CD4-positive, alpha-beta T cell treated with Interleukin-6 at 100 ng/mL for 8 hours (primary cell): ENCODE measurements at places on chromosomes 2 and 18.

DNA sequence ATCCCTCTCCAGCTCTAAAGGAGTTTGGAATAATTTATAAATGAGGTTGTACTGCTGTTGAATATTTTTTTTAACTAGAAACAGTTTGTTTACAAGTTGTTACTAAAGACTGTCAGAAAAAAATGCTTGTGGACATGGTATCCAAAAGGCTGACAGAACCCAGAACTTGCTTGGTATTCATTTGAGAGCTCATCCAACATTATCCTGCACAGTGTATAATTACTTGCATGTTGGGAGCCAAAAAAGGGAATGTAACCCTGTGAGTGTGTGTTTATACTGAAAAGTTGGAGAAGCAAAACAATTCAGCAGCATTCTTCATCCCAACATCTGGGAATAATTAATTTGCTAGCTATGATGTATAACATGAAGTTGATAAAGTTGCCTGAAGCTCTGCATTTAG, 42.1 kb upstream of the EHBP1 start:
- no peak for DNase-seq

DNA sequence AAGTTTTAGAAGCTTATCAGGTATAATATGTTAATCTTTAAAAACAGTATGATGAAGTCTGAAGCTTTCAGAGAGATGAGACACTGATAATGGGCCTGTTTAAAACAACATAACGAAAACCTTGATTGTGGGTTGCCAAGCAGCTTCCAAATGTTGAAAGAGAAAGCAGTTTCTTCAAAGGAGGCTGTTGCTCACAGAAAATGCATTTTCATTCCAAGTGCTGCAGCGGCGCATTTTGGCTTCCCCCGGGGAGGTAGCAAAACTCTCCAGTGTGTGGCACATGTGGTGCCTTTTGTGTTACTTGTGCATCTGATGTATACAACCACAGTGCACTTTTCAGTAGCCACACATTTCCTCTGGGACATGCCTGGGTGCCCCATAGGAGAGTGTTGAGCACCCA, 66.1 kb downstream of the TMEFF2 start:
- DNase-seq: no peak

DNA sequence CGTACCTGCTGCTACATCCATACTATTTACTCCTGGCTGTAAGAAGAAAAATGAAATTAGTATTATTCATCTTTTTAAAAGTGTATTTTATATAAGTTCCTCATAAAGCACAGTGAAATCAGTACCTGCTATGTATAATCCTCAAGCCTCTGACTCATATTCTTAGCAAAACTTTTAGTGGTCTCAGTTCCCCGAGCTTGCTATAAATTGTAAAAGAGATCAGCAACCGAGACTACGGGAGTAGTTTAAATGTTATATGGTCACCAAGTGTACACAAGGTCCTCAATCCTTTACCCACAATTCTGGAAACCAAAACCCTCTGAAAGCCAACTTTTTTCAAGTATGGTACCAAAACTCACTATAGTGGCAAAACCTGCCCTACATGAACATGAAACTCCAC, 24.2 kb downstream of the PRPF40A start:
- DNase-seq: no peak

- DNase-seq: no peak
These were observed 223.2 kb upstream of the COPS8 start for GRCh38 chr2:236862526-236862925.

- no peak for DNase-seq
These were observed 21.0 kb downstream of the ZSWIM2 start for GRCh38 chr2:186827862-186828492.

DNA sequence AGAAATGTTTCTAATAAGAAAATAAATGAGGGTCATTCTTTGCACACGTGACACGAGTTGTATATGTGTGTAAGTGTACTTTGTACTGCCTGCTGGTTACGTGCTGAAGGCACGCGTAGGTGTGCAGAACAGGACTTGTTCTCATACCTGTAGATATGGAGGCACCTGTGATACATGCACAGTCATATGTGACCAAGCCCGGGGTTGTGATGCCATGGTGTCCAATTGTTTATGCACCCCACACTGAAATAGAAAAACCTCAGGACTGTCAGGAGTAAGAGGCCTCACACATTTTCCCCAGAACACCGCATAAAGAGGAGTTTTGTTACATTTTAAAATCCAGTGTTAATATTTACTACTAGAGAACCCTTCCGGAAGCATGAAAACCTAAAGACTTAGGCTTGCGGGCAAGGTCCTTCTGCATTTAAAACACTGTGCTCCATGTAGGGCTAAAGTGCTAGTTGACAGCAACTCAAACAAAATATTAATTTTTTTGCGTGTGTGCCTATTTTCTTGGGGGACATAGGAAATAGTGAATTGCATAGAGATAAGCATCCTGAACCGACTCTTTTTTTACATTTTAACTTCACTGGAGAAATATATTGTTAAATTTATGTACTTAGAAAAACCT, 9.3 kb downstream of the TSHZ1 start:
- no peak for DNase-seq

GRCh38 chr2:144434425-144435222, 85.3 kb downstream of the ZEB2 start:
- DNase-seq: no peak
